Activated T-helper 9 cell treated with anti-CD3 and anti-CD28 coated beads, Interleukin-2, amount 50 U/mL, for 16 hours (primary cell): ENCODE measurements at places on chromosomes 12 and 14.

DNA sequence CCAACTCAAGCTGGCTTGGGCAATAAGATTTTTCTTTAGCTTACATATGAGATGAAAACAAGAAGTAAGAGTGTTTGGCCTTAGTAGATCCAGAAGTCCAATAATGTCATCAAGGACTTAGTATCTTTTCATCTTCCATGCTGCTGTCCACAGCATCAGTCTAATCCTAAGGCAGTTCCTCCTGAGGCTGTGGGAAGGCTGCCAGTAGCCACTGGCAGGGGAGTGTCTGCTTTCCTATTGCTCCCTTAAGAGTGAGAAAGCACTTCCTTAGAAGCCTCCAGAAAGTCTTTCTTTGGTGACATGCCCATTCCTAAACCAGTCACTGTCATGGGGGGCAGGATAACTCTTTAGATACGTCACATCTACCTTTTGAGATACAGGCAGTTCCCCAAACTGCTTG is 317.7 kb downstream of the BMP4 start:
- DNase-seq, result no peak

- DNase-seq, result no peak
Observed at GRCh38 chr14:33590891-33591630, 359.8 kb downstream of the EGLN3 start.

DNA sequence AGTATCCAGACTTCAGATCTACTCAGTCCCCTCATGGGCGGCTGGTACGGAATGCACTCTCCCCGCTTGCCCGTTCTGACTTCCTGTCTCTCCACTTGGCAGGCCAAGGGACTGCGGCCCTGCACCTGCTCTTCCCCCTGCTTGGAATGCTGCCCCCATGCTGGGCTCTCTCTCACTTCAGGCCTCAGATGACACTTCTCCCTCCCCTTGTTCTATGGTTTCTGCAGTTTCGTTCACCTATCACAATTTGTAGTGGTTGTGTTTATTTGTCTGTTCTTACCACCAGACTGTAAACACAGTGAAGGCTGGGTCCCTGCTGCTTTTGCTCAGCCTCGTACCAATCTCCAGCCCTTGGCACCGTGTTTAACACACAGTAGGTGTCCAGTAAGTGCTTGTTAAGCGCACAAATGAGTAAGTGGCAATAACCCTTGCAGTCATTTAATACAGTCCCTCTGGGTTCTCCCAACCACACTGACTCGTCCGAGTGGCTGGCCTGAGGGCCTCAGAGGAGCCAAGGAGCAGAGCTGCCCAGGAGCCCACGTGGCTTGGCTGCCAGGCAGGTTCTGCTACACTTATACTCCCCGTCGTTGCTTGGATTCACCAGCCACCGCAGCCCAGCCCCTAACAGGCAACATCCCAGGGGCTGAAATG is 11.8 kb downstream of the SLC6A12 start:
- DNase-seq, result no peak

- no peak for DNase-seq
Observed at GRCh38 chr14:80536456-80536855, 325.2 kb upstream of the DIO2 start.

GRCh38 chr14:44895716-44896115 is 66.0 kb downstream of the KLHL28 start:
- DNase-seq, result no peak

- DNase-seq, result no peak
Observed at GRCh38 chr12:48758186-48758585, 30.7 kb downstream of the ADCY6 start.

DNA sequence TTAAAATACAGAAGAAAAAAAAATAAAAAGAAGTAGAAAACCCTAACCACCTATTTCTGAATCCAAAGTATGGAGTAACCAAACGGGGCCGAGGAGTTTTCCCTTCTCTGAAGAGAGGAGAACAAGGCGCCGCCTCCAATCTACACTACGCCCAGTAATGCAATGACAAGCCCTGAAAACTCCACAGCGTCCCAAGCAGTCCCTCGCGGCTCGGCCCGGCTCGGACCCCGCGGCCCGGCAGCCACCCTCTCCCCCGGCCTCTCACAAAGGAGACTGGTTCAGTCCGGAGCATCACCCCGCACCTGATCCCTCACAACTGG is 371 bp downstream of the CHD8 start:
- DNase-seq, result no peak

DNA sequence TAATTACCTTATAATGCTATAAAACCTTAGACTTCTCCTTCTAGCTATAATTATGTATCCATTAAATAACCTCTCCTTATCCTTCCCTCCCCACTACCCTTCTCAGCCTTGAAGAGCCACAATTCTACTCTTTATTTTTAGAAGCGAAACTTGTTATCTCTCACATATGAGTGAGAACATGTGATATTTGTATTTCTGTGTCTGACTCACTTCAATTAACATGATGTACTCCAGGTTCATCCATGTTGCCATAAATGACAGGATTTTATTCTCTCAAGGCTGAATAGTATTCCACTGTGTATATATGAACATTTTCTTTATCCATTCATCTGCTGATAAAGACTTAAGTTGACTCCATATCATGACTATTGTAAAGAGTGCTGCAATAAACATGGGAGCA is 485.6 kb downstream of the FLRT2 start:
- DNase-seq, result no peak

GRCh38 chr14:90319634-90320541 is 11.9 kb downstream of the NRDE2 start:
- no peak for DNase-seq

GRCh38 chr12:12915656-12916055 is 24.3 kb downstream of the GPRC5A start:
- DNase-seq, result no peak

- no peak for DNase-seq
Observed at GRCh38 chr12:65168681-65169319, 583 bp upstream of the LEMD3 start.

GRCh38 chr12:127292736-127293135 is 974.2 kb upstream of the TMEM132C start:
- no peak for DNase-seq

- DNase-seq, result no peak
Observed at GRCh38 chr12:120367233-120367923, 1.6 kb downstream of the MSI1 start.

GRCh38 chr12:46944088-46944487 is 118.3 kb upstream of the SLC38A4 start:
- no peak for DNase-seq

DNA sequence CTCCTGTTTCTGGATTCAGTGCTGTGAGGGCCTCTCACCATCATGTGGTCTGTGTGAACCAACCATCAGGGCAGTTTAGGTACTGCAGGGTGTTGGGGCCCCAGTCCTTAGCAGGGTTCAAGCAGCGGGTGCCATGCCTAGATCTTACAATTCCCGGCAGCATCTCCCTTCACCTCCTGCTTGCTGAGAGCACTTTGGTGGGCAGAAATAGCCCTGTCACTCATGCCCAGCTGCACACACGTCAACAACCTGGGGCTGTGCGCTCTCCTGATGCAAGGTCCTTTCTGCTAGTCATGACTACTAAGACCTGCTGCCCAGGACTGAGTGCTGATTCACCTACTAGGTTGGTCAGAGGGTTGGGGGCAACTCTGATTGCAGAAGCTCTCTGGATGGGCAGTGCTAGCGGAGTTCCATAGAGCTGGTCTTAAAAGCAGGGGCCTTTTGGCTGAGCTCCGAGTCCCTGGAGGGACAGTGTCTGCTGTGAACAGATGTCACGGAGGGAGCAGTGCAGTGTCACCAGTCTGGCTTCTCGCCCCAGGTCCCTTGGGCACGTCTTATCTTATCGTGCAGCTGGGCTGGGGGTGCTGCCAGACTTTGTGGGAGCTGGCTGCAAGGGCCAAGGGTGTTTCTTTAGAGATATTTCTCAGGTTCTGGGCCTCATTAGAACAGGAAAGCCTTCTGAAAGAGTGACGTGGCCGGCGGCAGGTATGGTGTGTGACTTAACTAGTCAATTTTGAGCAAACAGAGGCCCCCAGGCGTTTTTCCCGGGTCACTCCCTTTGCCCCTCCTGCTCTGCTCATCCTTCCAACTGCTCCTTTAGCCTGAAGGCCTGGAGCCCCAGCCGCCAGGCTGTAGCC is 71.8 kb downstream of the NINJ2 start:
- DNase-seq, result no peak

DNA sequence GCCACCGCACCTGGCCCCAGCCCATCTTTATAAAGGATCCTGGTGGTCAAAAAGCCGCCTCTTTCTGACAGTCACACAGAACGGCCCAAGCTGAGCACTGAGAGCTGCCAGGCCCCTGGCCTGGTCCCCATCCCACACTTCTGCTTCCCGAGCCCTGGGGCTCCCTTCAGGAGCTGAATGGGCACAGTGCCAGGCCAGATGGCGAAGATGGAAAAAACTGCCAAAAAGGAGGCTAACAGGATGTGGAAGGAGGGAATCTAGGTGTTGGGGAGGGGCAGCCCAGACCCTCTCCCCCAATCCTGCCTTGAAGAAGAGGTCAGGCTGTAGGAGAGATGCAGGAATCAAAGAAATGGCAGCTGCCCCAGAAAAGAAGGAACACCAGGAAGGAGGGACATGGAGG is 5.0 kb downstream of the LPAR5 start:
- no peak for DNase-seq

GRCh38 chr12:88111074-88111652 is 30.7 kb downstream of the CEP290 start:
- DNase-seq, result no peak

- no peak for DNase-seq
Observed at GRCh38 chr12:110102255-110102654, 21.9 kb upstream of the IFT81 start.

DNA sequence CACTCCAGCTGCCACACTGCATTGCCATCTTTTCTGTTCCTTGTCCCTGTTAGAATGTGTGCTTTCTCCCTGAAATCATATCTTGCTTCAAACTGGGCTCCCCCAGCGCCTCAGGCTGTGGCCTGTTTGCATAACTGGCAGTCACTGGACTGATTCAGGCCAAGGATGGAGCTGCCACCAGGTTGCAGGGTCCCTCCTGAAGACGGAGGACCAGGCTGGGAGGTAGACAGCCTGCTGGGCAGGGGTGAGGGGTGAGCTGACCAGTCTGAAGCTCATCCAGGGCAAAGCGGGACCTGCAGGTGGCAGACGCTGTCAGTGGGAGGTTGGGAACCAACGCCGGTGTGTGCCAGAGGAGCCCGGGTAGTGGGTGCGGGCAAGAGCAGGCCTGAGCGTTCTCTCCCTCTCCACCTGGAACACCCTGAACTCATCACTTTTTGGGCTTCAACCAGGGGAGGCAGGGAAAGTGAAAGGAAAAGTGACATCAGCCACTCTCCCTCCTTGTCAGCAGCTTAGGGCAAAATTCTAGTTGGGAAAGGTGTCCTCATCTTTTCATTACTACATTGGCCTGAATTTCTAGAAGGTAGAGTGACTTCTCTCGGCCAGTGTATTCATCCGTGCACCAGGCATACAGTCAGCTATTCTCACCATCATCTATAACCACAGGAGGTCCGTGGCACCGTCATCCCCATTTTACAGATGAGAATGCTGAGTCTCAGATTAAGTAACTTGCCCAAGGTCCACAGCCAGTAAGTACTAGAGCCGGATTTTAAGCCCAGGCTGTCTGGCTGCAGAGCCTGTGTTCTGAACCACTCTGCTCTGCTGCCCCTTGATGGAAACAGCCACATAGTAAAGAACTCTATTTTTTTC is 219.1 kb downstream of the SLC41A2 start:
- no peak for DNase-seq

DNA sequence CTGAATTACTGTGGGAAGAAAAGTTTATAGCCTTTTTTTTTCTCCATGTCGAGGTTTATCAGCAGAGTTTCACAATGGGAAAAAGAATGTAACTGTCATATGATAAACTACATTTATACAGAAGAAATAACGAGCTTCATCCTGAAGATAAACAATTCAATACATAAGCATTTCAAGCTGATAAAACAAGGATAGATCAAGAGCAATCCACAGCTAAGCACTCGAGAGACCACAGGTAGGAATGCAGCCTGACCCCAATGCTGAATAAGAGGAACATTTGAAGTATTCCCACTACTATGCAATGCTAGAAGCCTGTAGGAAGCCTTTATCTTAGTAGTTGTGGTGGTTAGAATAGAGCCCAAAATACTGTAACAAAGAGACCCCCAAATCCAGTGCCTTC is 32.6 kb upstream of the DAAM1 start:
- DNase-seq, result no peak

DNA sequence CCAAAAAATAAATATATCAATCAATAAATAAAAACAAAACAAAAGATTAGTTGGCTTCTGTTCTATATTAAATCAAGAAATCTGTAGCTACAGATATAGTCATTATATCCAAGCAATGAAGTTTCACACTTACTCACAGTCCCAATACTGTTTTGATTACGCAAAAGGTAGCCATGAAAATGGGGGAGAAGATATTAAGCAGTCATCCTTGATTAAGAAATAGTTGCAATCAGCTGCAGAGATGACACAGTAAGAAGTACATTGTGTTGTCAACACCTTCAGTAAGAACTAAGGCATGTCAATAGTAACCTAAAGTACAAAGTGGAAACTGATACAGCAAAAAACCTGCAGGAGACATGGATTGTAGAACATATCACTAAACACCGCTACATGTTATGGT is 11.0 kb upstream of the RHOJ start:
- no peak for DNase-seq

DNA sequence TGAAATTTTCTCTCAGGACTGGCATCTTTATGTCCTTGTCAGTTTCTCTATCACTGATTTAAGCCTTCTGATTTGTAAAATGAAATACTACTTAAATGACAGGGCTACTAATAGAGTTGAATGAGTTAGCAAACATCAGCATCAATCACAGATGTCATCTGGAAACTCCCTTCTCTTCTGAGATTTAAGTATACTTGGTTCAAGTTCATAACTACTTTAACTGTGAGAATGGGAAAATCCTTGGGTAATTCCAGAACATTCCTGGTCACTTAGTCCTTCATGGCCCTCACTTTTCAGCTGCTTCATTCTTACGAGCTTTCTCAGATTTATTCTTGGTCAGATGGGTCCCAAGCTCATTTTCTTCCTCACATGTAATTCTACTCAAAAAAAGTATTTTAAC is 1655.3 kb upstream of the FLRT2 start:
- DNase-seq, result no peak

- DNase-seq, result no peak
Observed at GRCh38 chr12:61254225-61254624, 1006.0 kb upstream of the USP15 start.

DNA sequence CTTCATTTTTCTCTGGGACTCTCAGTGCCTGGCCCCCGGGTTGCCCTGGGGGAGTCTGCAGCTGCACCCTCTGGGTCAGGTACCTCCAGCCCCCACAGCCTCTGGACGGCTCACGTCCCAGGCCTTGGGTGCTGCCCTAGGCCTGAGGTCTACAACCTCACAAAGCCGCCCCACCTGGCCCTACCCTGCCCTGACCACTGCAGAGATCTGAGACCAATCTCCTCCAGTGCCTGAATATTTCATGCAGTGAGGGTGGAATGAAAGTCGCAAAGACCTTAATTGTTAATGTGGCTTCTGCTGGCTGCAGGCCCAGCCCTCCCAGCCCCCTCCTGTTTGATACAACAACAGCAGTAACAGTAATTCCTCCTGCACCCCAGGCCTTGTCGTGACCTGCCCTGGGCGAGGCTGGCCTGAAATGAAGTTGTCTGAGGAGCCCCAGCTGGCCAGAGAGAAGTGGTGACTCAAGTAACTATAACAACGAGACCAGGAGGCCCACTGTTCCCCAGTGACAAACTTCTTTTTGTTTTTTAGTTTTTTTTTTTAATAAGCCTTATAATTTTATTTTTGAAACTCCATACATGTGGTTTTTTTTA is 8.8 kb upstream of the CCDC85C start:
- DNase-seq, result no peak

- DNase-seq, result no peak
Observed at GRCh38 chr12:112852127-112852526, 54.6 kb upstream of the OAS1 start.
